Progenitor cell of endocrine pancreas (in vitro differentiated cells): ENCODE measurements at places on chromosomes 1 and 21. TPM values are rescaled to one million over a fixed set of nuclear protein-coding genes. Genes with fewer than 3 reads are reported as not detected.

GRCh38 chr1:201545851-201546492 is 7.0 kb downstream of the NAV1 start:
- H3K4me1 ChIP-seq: peaks cover 2% of the 10 kb centered on the region
- H3K27ac ChIP-seq: no peak overlapping the region
- H3K36me3 ChIP-seq: no peaks in the 10 kb centered on the region
- peaks cover 37% of the 10 kb centered on the region for H3K27me3 ChIP-seq

- H3K4me1 ChIP-seq: peaks cover 4% of the 10 kb centered on the region
- H3K36me3 ChIP-seq: no peaks in the 10 kb centered on the region
- H3K27ac ChIP-seq: no peak overlapping the region
Measured at GRCh38 chr1:223492044-223492443, 98.8 kb downstream of the CCDC185 start.

Gene BCAN
- total RNA-seq: not detected in 2 replicates

GRCh38 chr1:30856260-30856790 is 52.2 kb downstream of the SDC3 start:
- peaks cover 7% of the 10 kb centered on the region for H3K27me3 ChIP-seq
- H3K4me3 ChIP-seq: no peak overlapping the region
- no peak for DNase-seq
- peaks cover 1% of the 10 kb centered on the region for H3K4me1 ChIP-seq
- no peak overlapping the region for H3K27ac ChIP-seq
- no peaks in the 10 kb centered on the region for H3K36me3 ChIP-seq

GRCh38 chr21:25636727-25637126 is 2.3 kb upstream of the JAM2 start:
- H3K36me3 ChIP-seq: no peaks in the 10 kb centered on the region
- no peak for DNase-seq
- H3K27ac ChIP-seq: no peak overlapping the region
- H3K27me3 ChIP-seq: peaks cover 54% of the 10 kb centered on the region
- no peak overlapping the region for H3K4me3 ChIP-seq

- peaks cover 37% of the 10 kb centered on the region for H3K4me1 ChIP-seq
- DNase-seq: no peak
- H3K27ac ChIP-seq: no peak overlapping the region
Measured at GRCh38 chr1:166032572-166033371, 134.0 kb downstream of the FAM78B start.

GRCh38 chr1:14929547-14930246 is 223.8 kb upstream of the TMEM51 start:
- H3K4me1 ChIP-seq: peaks cover 15% of the 10 kb centered on the region
- no peak for DNase-seq
- no peak overlapping the region for H3K4me3 ChIP-seq
- no peaks in the 10 kb centered on the region for H3K36me3 ChIP-seq

Gene CAPN8
- total RNA-seq: 1.3 and 2.2 TPM in 2 replicates

DNA sequence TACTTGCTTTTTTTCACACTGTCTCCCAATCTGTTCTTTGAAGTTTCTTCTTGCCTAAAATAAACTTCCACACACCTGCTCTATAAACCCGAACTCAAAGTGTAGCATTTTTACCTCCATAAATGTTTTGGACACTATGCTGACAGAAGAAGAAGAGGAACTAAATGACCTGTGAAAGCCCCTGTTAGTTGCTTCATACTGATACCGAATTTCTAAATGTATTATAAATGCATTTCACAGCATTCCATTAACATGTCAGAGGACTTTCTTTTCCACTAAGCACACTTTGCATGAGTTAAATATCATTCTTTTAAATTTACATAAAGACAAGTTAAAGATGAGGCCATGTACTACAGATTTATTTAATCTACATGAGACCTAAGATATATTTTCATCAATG is 281.0 kb downstream of the SMYD3 start:
- H3K27ac ChIP-seq: no peak overlapping the region
- no peak overlapping the region for H3K4me3 ChIP-seq
- no peaks in the 10 kb centered on the region for H3K4me1 ChIP-seq
- DNase-seq: no peak
- H3K27me3 ChIP-seq: no peaks in the 10 kb centered on the region
- H3K36me3 ChIP-seq: no peaks in the 10 kb centered on the region

DNA sequence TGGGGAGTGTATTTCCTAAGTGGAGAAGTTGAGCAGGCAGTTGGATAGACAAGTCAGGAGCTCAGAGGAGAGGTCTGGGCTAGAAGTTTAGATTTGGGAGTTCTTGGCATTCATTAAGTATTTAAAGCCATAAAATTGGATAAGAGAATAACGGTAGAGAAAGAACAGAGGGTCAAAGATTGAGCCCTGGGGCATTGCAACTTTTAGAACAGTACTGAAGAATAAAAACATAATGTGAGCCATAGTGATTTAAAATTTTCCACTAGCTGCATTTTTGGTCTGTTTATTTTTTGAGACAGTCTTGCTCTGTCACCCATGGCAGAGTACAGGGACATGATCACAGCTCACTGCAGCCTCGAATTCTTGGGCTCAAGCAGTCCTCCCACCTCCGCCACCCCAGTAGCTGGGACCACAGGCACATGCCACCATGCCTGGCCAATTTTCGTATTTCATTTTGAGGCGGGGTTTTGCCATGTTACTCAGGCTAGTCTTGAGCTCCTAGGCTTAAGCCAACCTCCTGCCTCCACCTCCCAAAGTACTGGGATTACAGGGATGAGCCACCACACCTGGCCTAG is 85.9 kb upstream of the SOX13 start:
- no peaks in the 10 kb centered on the region for H3K36me3 ChIP-seq
- no peak overlapping the region for H3K27ac ChIP-seq
- DNase-seq: no peak
- no peak overlapping the region for H3K4me3 ChIP-seq
- peaks cover 3% of the 10 kb centered on the region for H3K27me3 ChIP-seq

- no peak overlapping the region for H3K4me3 ChIP-seq
- H3K36me3 ChIP-seq: no peaks in the 10 kb centered on the region
- no peak for DNase-seq
- H3K27ac ChIP-seq: peak overlapping the region; percentile 83
- H3K4me1 ChIP-seq: peaks cover 14% of the 10 kb centered on the region
Measured at GRCh38 chr1:9406111-9406510, 113.4 kb downstream of the SPSB1 start.

- H3K27ac ChIP-seq: no peak overlapping the region
- H3K27me3 ChIP-seq: peaks cover 58% of the 10 kb centered on the region
- no peaks in the 10 kb centered on the region for H3K4me1 ChIP-seq
- no peak overlapping the region for H3K4me3 ChIP-seq
- DNase-seq: no peak
Measured at GRCh38 chr1:3660704-3661103, 8.4 kb downstream of the TP73 start.

DNA sequence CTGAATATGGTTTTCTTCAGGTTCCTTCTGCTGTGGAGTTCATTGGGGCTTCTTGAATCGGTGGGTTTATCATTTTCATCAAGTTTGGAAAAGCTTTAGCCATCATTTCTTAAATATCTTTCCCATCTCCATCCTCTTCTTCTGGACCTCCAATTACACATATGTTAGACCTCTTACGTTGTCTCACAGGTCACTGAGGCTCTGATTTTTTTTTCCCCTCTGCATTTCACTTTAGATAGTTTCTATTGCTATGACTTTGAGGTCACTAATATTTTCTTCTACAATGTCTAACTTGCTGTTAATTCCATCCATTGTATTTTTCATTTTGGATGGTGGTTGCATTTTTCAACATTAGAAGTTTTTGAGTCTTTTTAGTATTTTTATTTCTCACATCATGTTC is 47.3 kb upstream of the CASZ1 start:
- no peaks in the 10 kb centered on the region for H3K4me1 ChIP-seq
- no peak for DNase-seq
- no peak overlapping the region for H3K4me3 ChIP-seq
- peaks cover 3% of the 10 kb centered on the region for H3K36me3 ChIP-seq
- peaks cover 7% of the 10 kb centered on the region for H3K27me3 ChIP-seq

- H3K4me1 ChIP-seq: peaks cover 3% of the 10 kb centered on the region
- no peak overlapping the region for H3K4me3 ChIP-seq
- DNase-seq: no peak
- no peaks in the 10 kb centered on the region for H3K27me3 ChIP-seq
Measured at GRCh38 chr1:98797506-98797905, 136.0 kb downstream of the SNX7 start.

Gene SERTAD4
- total RNA-seq: 1.1 and 1.8 TPM in 2 replicates

- peaks cover 19% of the 10 kb centered on the region for H3K36me3 ChIP-seq
- no peak overlapping the region for H3K27ac ChIP-seq
- no peak for DNase-seq
- H3K4me1 ChIP-seq: no peaks in the 10 kb centered on the region
Measured at GRCh38 chr1:243378669-243379068, 122.8 kb downstream of the SDCCAG8 start.

Gene KIF14
- 7.8 and 7.9 TPM in 2 replicates for total RNA-seq

Gene APCS
- total RNA-seq: not detected in 2 replicates

DNA sequence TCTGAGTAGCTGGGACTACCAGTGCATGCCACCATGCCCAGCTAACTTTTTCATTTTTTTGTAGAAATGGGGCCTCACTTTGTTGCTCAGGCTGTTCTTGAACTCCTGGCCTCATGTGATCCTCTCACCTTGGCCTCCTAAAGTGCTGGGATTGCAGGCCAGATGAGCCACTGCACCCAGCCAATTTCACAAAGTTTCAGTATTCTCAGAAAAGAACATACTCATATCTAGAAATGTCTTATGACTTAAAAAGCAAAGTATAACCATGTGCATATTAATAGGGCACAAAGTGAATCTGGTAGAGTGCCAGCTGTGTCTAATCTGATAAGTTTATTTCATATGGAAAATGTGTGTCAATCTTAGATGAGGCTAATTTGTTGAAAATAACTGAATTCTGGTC is 87.5 kb upstream of the CACYBP start:
- no peak for DNase-seq
- H3K36me3 ChIP-seq: peaks cover 5% of the 10 kb centered on the region
- no peak overlapping the region for H3K4me3 ChIP-seq
- no peak overlapping the region for H3K27ac ChIP-seq
- H3K27me3 ChIP-seq: no peaks in the 10 kb centered on the region

Gene DMBX1
- total RNA-seq: not detected in 2 replicates

GRCh38 chr1:18820791-18821641 is 38.4 kb downstream of the TAS1R2 start:
- no peak overlapping the region for H3K4me3 ChIP-seq
- DNase-seq: peak; percentile 85
- peaks cover 64% of the 10 kb centered on the region for H3K27me3 ChIP-seq

- DNase-seq: no peak
- H3K4me1 ChIP-seq: peaks cover 44% of the 10 kb centered on the region
- H3K27ac ChIP-seq: peak overlapping the region; percentile 93
- peaks cover 4% of the 10 kb centered on the region for H3K36me3 ChIP-seq
- peak overlapping the region; percentile 43 for H3K4me3 ChIP-seq
- no peaks in the 10 kb centered on the region for H3K27me3 ChIP-seq
Measured at GRCh38 chr1:171160211-171160610, 24.9 kb upstream of the FMO2 start.

Gene TPRG1L
- total RNA-seq: 30.7 and 31.4 TPM in 2 replicates

- peaks cover 2% of the 10 kb centered on the region for H3K4me1 ChIP-seq
- no peak overlapping the region for H3K27ac ChIP-seq
- no peaks in the 10 kb centered on the region for H3K27me3 ChIP-seq
- DNase-seq: no peak
- no peak overlapping the region for H3K4me3 ChIP-seq
Measured at GRCh38 chr1:59520194-59520593, 223.3 kb downstream of the FGGY start.

Gene LCE1A
- total RNA-seq: not detected in 2 replicates

Gene DIO1
- 1.1 and 1.3 TPM in 2 replicates for total RNA-seq

GRCh38 chr1:205665201-205666045 is 14.9 kb downstream of the SLC45A3 start:
- no peak for DNase-seq
- H3K27ac ChIP-seq: no peak overlapping the region
- H3K4me1 ChIP-seq: peaks cover 17% of the 10 kb centered on the region
- H3K27me3 ChIP-seq: no peaks in the 10 kb centered on the region
- no peak overlapping the region for H3K4me3 ChIP-seq
